Renal cortical epithelial cell (primary cell): ENCODE measurements at places on chromosomes 5 and 9.

- DNase-seq = no peak
These were observed 101.5 kb downstream of the SPATA31D1 start for GRCh38 chr9:82090046-82090445.

- DNase-seq = peak; percentile 72
These were observed 40.2 kb downstream of the RXRA start for GRCh38 chr9:134366223-134367031.

DNA sequence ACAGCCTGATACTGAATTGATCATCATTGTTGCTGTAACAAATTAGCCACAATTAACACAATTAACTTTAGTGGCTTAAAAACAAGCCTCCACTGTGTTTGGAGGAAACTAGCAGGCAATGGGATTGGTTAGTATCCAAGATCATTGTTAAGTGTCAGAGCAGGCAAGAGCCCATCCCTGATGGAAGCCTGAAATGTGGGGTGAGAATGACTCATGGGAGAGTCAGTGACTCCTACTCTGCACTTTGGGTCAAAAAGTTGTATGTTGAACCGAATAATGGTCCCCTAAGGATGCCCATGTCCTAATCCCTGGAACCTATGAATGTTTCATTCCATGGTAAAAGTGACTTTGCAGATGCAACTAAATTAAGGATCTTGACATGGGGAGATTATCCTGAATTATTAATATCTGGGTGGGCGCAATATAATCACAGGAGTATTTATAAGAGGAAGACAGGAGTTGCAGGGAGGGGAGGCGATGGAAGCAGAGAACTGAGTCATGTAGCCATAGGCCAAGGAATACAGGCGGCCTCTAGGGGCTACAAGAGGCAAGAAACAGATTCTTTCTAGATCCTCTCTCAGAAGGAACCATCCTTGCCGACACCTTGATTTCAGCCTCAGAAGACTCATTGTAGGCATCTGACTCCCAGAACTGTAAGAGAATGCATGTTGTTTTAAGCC, 28.8 kb downstream of the ALG2 start:
- DNase-seq = no peak

DNA sequence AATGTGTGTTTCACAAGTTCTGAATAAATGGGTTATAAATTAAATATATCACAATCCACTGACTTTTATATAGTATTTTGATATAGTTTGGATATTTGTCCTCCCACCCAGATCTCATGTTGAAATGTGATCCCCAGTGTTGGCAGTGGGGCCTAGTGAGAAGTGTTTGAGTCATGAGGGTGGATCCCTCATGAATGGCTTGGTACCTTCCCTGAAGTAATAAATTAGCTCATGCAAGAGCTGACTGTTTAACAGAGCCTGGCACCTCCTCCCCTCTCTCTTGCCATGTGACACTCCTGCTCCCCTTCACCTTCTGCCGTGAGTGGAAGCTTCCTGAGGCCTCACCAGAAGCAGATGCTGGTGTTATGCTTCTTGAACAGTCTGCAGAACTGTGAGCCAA, 127.9 kb upstream of the PALM2AKAP2 start:
- peak; percentile 58 for DNase-seq

DNA sequence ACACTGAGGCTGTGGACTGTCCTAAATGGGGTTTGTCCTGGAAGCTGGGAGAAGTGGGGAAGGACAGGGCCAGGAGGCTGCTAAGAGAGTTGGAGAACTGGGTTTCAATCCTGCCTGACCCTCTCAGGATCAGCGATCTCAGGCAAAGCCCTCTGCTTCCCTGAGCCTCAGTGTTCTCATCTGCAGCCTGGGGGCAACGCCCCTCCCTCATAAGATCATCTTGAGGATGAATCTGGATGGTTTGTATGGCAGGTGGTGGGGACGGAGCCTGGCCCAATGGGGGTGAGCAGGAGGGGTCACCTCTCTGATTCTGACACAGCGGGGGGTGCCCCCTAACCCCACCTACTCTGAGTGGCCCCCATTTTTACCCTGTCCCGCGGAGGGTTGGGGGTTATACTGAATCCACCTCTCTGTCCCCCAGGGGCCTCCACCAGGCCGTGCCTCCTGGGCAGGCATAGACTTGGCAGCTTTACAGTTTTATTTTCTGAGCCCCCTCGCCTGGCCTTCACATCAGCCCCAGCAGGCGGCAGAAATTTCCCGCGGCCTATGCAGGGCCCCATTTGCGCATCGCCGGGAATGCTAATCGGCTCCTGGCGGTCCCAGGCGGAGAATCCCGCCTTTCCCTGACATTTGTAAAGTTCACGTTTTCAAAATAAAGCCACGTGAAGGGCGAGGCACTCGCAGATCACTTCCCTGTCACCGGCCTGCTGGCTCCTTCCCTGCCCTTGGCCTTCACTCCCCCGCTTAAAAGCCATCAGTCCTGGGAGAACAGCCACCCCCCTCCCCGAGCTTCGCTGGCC, 17.8 kb upstream of the LAMC3 start:
- no peak for DNase-seq

DNA sequence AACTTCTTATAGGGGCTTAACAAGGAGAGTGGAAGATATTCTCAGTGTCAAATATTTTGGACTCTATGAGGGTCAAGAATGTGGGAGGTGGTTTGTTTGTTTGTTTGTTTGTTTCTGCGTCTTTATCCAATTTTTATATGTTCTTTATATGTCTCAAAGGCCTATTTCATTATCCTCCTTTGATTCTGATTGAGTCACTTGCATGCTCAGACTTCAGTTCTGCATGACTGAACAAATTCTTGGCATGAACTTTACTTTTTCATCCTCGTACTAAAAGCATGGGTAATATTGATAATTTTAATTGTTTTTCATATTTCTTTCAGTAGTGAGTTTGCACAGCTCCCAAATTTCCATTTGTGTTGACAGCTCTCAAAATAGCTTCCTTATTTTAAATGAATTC, 19.2 kb upstream of the ERBIN start:
- peak; percentile 77 for DNase-seq

- no peak for DNase-seq
These were observed 709.3 kb upstream of the RGMB start for GRCh38 chr5:98064118-98064685.

GRCh38 chr9:88530051-88530450, 4.9 kb upstream of the NXNL2 start:
- DNase-seq = peak; percentile 95

GRCh38 chr5:58149345-58149744, 310.5 kb downstream of the PLK2 start:
- peak; percentile 47 for DNase-seq

DNA sequence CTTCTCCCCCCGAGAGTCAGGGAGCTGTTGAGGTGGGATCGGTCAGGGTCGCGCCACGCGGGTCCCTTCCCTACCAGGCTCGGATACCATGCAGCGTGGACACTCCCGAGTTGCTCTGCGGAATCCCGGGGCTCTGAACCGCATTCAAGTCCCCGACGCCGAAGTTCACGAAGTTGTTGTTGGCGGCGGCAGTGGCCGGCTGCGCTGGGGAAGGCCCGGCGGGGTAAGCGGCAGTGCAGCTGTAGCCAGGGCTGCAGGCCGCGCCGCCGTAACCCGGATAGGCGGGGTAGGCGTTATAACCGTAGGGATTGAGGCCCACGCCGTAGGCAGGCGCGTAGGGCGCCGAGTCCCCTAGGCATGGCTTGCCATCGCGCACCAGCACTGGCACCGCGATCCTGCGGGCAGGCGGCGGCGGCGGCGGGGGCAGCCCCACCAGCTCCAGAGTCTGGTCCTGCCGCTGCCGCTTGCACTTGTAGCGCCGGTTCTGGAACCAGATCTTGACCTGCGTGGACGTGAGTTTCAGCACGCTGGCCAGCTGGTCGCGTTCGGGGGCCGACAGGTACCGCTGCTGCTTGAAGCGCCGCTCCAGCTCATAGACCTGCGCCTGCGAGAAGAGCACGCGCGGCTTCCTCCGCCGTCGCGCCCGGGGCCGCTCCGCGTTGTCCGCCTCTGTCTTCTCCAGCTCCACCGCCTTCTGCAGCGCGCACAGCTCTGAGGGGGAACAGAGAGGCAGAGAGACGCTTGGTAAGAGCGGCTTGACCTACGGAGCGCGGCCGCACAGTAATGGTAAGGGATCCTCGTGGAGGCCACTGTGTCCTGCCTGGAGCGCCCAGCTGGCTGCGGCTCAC, 2.3 kb downstream of the NKX2-5 start:
- no peak for DNase-seq

- DNase-seq = no peak
These were observed 363.2 kb upstream of the RORB start for GRCh38 chr9:74133921-74134320.

DNA sequence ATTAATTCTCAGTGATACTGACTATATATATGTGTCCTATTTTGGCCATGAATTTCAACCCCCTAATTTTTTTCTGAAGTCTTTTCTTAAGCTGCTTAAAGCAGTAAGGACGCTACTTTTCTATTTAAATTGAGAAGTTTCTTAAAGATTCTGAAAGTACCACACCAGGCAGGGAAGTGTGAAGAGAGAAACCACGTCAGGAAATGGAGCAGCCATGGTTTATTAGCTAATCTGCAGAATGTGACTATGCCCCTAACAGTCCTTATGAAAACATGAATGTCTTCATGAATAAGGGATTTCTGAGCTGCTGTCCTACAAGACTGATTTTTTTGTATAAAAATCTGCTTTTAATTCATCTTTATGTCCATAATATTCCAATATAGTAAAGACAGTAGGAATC, 1724.3 kb upstream of the C9orf72 start:
- no peak for DNase-seq

- no peak for DNase-seq
These were observed 729 bp upstream of the TMEM38B start for GRCh38 chr9:105693435-105694189.

DNA sequence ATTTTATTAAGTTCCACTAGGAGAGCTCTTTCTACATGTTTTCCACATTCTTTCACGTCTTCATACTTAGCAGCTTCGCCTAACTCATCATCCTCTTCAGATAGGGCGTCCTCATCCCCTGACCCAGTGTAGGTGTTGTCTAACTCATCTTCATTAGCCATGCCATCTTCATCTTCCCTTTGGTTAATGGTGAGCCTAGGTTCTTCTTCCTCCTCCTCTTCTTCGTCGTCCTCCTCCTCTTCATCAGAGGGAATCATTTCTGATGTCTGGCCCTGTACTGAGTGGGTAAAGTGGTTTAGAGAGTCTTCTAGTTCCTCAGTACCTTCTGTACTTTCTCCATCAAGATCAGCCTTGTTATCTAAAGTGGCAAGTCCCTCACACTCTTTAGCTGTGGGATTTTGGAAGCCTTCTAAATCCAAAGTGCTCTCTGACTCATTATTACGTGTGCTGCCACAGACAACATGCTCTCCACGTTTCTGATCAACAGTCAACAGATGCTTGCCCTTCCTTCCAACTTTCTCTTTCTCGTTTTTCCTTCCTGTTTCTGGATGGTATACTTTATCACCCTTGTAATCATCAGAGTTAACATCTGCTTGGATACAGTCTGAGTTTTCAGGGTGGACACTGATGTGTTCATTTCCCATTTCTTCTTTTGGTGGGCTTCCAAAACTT, 31.1 kb downstream of the TUT7 start:
- no peak for DNase-seq

DNA sequence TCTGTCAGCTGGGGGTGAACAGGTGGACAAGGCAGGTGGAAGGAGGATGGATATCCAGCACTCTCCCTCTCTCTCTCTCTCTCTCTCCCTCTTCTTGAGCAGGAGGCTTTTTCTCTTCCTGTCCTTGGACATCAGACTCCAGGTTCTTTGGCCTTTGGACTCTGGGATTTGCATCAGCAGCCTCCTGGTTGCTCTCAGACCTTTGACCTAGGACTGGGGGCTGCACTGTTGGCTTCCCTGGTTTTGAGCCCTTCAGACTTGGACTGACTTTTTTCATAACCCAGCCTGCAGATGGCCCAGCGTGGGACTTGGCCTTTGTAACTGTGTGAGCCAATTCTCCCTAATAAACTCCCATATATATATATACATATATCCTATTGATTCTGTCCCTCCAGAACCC, 35.0 kb upstream of the SEMA4D start:
- no peak for DNase-seq

GRCh38 chr5:33160871-33161270, 279.9 kb upstream of the TARS1 start:
- no peak for DNase-seq

DNA sequence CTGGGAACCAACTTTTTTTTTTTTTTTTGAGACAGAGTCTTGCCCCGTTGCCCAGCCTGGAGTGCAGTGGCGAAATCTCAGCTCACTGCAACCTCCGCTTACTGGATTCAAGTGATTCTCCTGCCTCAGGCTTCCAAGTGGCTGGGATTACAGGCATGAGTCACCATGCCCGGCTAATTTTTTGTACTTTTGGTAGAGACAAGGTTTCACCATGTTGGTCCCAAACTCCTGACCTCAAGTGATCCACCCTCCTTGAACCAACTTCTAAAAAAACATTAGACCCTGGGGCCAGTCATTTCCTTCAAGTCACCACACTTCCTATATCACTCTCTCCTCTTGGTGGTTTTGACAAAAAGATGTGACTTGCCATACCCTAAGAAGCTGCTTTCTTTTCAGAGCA, 10.9 kb upstream of the SHROOM1 start:
- peak; percentile 55 for DNase-seq

- DNase-seq = no peak
These were observed 6.8 kb upstream of the DENND4C start for GRCh38 chr9:19223724-19224123.

GRCh38 chr9:93114984-93115335, 18.9 kb downstream of the CARD19 start:
- DNase-seq = no peak

- no peak for DNase-seq
These were observed 546.4 kb upstream of the ARRDC3 start for GRCh38 chr5:91929522-91929817.

GRCh38 chr5:133234273-133234672, 182.5 kb downstream of the HSPA4 start:
- DNase-seq = no peak

DNA sequence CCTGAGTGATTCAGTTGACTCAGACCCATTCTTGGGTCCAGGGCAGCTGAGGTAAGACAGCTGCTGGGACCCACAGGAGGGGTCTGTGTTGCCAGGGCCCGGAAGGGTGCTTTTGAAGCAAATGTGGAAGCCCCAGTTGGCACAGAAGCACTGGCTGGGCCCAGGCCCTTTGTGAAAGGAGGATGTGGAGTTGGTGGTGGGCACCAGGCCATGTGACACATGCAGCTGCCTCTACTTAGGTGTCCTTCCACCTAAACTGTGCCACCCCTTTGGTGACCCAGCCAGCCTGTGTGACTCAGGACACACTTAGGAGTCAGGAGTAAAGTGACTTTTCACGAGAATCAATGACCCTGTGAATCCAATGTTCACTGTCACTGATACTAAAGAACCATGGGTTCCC, 114.3 kb upstream of the SLC25A48 start:
- DNase-seq = no peak

DNA sequence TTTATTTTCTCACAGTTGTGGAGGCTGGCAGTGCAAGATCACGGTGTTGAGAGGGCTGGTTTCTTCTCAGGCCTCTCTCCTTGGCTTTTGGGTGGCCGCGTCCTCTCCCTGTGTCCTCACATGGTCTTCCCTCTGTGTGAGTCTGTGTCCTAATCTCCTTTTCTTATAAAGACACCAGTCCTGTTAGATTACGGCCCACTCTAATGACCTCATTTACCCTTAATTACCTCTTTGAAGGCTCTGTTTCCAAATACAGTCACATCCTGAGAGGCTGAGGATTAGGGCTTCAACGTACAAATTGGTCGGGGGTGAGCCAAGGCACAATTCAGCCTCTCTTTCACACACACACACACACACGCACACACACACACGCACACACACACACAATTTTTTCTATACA, 73.0 kb downstream of the UGCG start:
- no peak for DNase-seq

GRCh38 chr9:1747417-1747967, 267.7 kb upstream of the SMARCA2 start:
- DNase-seq = no peak

GRCh38 chr9:98834386-98834785, 26.9 kb downstream of the GALNT12 start:
- DNase-seq = no peak
